ENCODE measurements at places on chromosomes 2 and 18.
A peak's percentile ranks its signal among the peaks of the same experiment; 100 is the strongest.

DNA sequence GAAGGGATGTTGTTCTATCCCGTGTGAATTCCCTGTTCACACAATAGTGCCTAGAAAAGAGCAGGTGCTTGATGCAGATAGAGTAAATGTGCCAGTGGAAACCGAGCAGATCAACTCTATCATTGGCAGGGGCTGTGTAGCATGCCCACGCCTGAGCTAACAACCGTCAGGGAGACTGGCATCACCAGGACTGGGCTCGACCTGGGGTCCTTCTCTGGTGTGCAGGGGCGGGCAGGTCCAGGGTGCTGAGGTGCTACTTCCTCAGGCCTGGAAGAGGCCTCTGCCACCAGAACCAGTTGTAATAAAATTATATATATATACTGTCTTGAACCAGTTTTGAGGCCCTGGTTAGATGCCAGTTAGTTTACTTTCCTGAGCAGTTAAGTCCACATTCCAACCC is 11.8 kb upstream of the MAL start:
- no peaks in the 10 kb centered on the region for H3K27me3 ChIP-seq
- H3K4me1 ChIP-seq, result no peaks in the 10 kb centered on the region
- H3K27ac ChIP-seq, result no peak overlapping the region
- H3K36me3 ChIP-seq, result no peaks in the 10 kb centered on the region
- no peak overlapping the region for H3K4me3 ChIP-seq
- DNase-seq, result no peak

DNA sequence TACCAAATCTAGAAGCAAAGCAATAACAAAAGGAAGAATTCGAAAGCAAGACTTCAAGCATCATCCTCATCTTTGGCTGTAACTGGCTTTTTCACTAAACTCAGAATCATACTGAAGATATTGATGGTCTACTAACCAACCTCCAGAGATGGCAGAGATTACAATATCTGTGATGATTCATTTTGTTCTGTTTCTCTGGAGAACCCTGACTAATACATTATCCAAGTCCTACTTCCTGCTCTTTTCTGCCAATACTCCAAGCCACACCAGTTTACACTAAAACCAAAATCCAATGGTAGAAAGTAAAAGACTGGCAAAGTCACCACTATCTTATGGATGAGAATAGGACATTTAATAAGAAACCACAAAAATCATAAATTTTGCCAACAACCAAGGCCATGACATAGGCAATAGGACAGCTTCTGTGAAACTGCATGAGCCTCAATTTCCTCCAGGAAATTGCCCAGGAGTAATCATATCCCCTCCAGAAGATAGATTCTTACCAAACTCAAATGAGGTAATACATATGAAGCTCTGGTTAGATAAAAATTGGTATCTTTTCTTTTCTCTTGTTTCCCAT is 159.8 kb downstream of the METTL4 start:
- no peak for DNase-seq
- no peaks in the 10 kb centered on the region for H3K36me3 ChIP-seq
- no peaks in the 10 kb centered on the region for H3K4me1 ChIP-seq
- no peaks in the 10 kb centered on the region for H3K27me3 ChIP-seq

- H3K27me3 ChIP-seq, result no peaks in the 10 kb centered on the region
- H3K4me1 ChIP-seq, result no peaks in the 10 kb centered on the region
- no peaks in the 10 kb centered on the region for H3K36me3 ChIP-seq
- no peak overlapping the region for H3K27ac ChIP-seq
- H3K4me3 ChIP-seq, result no peak overlapping the region
- DNase-seq, result no peak
These were observed 2.2 kb downstream of the CD226 start for GRCh38 chr18:69945220-69946114.

GRCh38 chr2:117692001-117692763 is 122.3 kb upstream of the DDX18 start:
- no peaks in the 10 kb centered on the region for H3K27me3 ChIP-seq
- no peak overlapping the region for H3K4me3 ChIP-seq
- H3K27ac ChIP-seq, result no peak overlapping the region
- no peaks in the 10 kb centered on the region for H3K36me3 ChIP-seq

DNA sequence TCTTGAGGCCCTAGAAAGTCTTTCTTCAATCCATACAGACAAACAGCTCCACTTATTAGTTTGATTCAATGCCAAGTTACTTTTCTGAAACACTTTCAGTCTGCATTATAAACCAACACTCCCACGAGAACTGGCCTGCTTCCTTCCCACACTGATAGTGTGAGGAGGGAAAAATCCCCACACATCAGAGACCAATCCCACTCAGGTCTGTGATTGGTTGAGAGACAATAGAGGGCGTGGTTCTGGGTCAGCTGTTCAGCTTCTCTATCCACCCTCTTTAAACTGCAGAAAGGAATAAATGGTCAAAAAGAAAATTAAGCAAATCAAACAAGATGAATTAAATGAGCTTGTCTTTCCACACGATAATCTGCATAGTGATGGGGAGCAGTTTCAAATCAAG is 152.5 kb downstream of the NRP2 start:
- no peak overlapping the region for H3K4me3 ChIP-seq
- H3K36me3 ChIP-seq, result no peaks in the 10 kb centered on the region
- H3K27ac ChIP-seq, result no peak overlapping the region
- H3K4me1 ChIP-seq, result peaks cover 6% of the 10 kb centered on the region
- no peaks in the 10 kb centered on the region for H3K27me3 ChIP-seq
- peak; percentile 38 for DNase-seq

GRCh38 chr18:70671889-70672565 is 383.2 kb downstream of the SOCS6 start:
- no peaks in the 10 kb centered on the region for H3K27me3 ChIP-seq
- H3K36me3 ChIP-seq, result no peaks in the 10 kb centered on the region
- H3K4me1 ChIP-seq, result no peaks in the 10 kb centered on the region
- DNase-seq, result no peak
- H3K27ac ChIP-seq, result no peak overlapping the region

DNA sequence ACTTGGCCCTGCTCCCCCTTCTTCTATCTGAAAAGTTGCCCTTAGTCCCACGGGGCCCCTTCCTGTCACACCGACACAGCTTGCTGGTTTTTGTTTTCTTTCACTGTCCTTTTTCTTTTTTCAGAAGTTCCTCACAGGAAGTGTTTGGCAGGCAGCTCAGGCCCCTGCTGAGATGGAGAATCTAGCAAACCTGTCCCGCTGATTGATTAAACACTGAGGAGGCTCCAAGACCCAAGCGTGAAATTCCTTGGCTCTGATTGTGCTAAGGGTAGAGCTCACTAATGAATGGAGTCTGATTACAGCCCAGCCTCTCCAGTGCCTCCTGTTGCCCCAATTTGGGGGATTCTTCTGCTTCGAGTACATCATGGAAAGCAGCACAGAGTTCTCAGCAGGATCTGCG is 365.9 kb upstream of the MEX3C start:
- no peak overlapping the region for H3K4me3 ChIP-seq
- no peak for DNase-seq
- H3K36me3 ChIP-seq, result no peaks in the 10 kb centered on the region
- H3K4me1 ChIP-seq, result no peaks in the 10 kb centered on the region
- no peak overlapping the region for H3K27ac ChIP-seq

Data from H1 (cell line).